ENCODE measurements at places on chromosomes 7 and 10.

DNA sequence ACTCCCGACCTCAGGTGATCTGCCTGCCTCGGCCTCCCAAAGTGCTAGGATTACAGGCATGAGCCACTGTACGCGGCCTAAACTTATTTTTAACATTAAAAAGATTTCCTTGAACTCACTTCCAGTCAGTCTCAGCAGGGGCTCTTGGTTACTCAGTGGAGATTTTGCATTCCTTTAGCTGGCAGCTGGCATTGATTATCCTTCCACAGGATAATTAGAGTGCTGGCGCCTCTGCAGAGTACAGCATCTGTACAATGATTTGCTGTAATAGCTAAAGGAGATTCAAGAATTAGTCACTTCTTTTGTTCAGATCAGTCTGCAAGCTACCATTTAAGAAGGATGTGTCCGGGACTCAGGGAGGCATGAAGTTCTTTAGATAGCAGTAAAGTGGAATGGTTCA lies 125.0 kb upstream of the NPY start:
- no peak for DNase-seq

- no peak for DNase-seq
These were observed 21.6 kb upstream of the TSPAN33 start for GRCh38 chr7:129122751-129123509.

- DNase-seq, result no peak
These were observed 80.6 kb upstream of the ITGB1 start for GRCh38 chr10:33038672-33039071.

GRCh38 chr10:27664461-27664860 lies 81.2 kb downstream of the MKX start:
- DNase-seq, result no peak

GRCh38 chr7:129669901-129670300 lies 58.4 kb downstream of the NRF1 start:
- no peak for DNase-seq

GRCh38 chr10:132542819-132543218 lies 5.2 kb downstream of the INPP5A start:
- no peak for DNase-seq

DNA sequence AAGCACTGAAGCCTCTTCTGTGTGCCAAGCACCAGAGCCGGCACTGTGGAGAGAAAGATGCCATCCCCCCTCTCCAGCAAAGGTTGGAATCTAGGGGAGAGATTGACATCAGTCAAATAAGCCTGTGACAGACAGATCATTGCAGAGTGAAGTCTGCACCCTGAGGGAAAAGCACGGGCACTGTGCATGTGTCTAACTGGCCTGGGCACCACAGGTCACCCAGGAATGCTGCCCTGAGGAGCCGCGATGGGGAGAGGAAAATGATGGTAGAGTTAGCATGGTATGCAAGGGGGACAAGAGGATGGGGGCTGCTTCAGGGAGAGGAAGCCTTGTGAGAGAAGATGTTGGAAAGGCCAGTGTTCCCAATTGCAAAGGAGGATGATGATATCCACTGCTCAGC lies 261.0 kb downstream of the GRID1 start:
- no peak for DNase-seq

DNA sequence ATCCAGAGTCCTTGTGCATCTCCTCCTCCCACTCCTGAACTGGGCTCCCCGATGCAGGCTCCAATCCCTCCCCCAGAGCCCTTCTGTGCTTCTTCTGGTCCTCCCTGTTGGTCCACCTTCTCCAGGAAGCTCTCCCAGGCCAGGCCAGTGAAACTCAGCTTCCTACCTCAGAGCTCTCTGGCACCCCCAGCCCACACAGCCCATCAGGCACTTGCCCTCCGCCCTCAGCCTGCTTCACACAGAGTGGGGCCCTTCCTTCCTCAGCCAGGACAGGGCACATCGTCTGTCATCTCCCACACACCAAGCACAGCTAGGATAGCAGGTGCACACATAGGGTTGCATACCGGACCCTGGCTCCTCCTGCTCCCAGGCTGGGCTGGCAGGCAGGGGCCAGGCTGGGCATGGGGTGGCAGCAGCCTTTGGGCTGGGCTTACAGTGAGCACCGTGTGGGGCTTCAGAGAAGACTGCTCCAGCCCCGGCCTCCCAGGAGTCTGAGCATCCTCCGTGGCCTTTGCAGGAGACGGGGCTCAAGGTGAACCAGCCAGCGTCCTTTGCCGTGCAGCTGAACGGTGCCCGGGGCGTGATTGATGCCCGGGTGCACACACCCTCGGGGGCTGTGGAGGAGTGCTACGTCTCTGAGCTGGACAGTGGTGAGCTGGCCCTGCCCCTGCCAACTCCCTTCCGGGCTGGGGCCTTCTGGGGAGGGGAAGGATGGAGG lies 6.5 kb upstream of the ATP6V1F start:
- no peak for DNase-seq

GRCh38 chr7:107676249-107676648 lies 15.6 kb downstream of the SLC26A4 start:
- no peak for DNase-seq

GRCh38 chr10:44316187-44316921 lies 68.5 kb downstream of the CXCL12 start:
- no peak for DNase-seq

DNA sequence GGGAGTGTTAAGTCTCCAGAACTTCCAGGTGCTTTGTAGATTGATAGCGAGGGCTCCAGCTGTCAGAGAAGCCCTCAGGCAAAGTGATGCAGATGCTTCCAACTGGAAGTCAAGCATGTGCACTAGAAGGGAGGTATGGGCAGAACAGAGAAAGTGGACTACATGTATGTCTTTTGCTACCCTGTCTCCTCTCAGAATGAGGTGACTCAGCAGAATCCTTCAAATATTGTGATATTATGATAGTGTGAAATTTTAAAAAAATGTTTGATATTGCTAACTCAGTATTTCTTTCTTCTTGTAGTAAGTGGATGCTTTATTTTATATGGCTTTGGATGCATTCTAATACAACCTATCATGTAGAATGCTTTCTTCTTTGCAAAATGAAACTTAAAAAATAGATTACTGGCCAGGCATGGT lies 138.9 kb upstream of the SVIL start:
- DNase-seq, result no peak

DNA sequence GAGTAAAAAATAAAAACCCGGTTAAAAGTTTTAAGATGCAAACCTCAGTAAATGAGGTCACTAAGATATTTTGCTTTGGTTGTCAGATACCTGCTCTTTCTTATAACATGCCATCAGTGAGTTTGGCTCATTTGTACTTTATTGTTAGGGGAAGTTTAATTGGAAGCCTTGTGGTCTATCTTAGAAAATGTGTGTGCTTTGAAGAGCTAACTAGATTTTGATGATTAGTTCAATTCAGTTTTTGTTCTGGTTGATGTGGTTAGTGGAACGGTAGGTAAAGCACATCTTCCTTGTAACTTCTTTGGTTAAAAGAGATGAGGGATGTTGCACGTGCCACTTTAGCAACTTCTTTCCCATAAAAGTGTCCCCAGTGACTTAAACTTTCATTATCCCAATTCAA lies 353.4 kb upstream of the GALNT17 start:
- DNase-seq, result no peak

- peak; percentile 55 for DNase-seq
These were observed 62.5 kb downstream of the BPGM start for GRCh38 chr7:134709197-134709596.

GRCh38 chr10:110495731-110496552 lies 1.8 kb upstream of the DUSP5 start:
- peak; percentile 82 for DNase-seq

- DNase-seq, result peak; percentile 57
These were observed 94.0 kb downstream of the ELMO1 start for GRCh38 chr7:37354656-37355131.
